ENCODE measurements at places on chromosomes 11 and 22.

GRCh38 chr22:48921411-48921903 is 906.2 kb downstream of the BRD1 start:
- DNase-seq = no peak

GRCh38 chr11:74492084-74492483 is 1.4 kb downstream of the LIPT2 start:
- no peak for DNase-seq

- no peak for DNase-seq
Measured at GRCh38 chr22:39932918-39933649, 27.1 kb upstream of the TMA7B start.

DNA sequence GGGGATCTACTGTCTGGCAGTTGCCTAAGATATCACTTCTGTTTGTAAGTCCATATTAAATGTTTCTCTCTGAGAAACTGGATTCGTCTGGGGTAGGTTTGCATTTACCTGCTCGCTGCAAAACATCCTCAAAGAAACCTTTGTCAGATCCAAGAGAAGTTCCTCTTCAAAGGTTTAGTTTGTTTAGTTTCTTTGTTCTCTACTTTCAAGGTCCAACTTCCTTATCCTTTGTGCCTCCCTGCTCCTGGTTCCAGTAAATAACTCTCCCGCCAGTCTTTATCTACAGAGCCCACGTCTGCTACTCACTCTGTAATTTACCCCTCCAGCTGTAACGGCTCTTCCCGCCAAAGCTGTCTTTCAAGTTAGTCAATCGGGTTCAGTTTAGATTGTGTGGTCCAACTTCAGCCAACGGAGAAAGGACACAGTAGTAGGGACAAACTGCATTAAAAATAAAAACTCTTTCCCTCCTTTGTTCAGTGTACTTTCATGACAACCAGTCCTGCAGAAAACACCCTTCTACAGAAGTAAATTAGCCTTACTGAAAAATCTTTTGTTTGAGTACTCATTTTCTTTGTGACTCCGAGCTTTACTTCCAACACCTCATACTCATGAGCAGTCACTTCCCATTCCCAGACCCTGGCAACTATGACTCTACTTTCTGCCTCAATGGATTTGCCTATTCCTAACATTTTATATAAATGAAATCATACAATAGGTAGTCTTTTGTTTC is 41.0 kb downstream of the TMPRSS5 start:
- DNase-seq = no peak

- DNase-seq = no peak
Measured at GRCh38 chr11:115616971-115617370, 112.8 kb upstream of the CADM1 start.

DNA sequence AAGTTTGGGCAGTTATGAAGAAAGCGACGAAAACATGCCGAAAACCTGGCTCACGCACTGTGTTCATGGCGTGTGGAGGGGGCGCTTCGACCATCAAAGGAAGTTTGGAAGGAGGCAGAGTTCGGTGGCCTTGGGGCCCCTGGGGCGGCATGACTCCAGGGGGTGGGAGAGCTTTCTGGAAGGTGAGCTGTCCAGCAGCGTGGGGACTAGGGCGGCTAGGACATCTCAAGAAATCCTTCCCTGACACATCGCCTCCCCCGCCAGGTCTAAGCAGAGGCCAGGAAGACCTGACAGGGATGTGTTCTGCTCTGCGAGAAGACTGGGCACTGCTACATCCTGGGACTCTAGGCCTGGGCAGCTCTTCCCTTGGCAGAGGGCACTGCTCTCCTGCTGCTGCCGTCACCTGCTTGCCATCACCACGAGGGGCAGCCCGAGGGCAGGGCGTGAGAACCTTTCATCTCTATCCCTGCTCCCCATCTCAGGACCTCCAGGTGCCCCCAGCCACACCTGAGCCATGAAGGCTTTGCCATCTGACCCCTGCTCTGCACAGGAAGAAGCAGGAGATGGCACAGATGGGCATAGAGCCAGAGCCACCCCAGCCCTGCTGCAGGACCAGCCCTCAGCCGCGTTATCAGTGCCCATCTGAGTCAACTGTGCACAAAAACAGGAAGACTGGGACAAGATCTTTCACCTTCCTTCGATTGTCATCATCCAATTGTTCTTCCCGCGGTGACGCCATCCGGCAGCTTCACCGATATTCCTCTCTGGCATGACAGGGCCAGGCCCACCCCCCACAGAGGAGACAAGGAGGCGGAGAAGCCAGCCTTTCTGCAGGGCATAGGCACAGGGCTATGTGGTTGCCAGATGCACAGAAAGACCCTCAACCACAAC is 12.7 kb downstream of the LINC01488 start:
- DNase-seq = no peak

DNA sequence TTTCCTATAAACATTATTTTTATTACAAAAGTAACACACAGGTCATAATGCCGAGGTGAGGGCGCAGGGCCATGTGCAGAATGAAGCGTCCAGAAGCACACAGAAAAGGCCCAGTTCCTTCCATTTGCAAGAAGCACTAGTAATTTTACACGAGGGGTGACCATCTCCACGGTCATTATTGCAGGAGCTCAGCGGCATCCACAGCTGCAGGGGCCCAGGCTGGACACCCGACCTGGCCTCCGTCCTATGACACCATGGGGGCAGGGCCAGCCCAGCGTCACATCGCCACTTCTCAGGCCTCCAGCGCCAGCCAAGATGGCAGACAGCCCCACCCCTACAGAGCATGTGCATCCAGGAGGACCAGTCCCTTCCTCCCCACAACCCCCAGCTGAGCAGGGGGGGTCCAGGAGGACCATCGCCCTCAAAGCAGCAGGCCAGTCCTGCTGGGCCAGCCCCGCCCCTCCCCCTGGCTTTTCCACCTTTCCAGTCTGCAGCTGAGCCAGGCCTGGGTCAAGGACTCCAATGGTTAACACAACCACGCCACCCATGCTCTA is 3.5 kb downstream of the IGF2 start:
- no peak for DNase-seq

- DNase-seq = no peak
Measured at GRCh38 chr22:44191036-44191454, 10.3 kb downstream of the PARVG start.

DNA sequence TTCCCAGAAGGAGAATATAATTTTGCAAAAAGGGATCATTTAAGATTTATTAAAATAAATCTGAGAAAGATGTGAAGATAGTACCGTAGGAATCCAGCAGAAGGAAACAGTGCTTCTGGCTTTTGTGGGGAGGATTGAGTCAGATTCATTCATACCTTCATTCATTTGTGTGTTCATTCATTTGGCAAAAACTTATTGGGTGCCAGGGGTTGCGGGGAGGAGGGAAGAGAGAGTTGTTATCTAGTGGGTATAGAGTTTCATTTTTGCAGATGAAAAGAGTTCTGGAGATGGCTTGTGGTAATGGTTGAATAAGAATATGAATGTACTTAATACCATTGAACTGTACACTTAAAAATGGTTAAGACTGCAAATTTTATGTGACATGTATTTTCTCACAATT is 31.1 kb downstream of the BMAL1 start:
- DNase-seq = no peak

- no peak for DNase-seq
Measured at GRCh38 chr22:38214302-38215056, 12.7 kb downstream of the MAFF start.

- no peak for DNase-seq
Measured at GRCh38 chr11:35641171-35641897, 21.2 kb upstream of the TRIM44 start.
